ENCODE measurements at places on chromosomes 3 and 15.

- DNase-seq, result no peak
Measured at GRCh38 chr15:43314171-43314570, 16.2 kb downstream of the LCMT2 start.

DNA sequence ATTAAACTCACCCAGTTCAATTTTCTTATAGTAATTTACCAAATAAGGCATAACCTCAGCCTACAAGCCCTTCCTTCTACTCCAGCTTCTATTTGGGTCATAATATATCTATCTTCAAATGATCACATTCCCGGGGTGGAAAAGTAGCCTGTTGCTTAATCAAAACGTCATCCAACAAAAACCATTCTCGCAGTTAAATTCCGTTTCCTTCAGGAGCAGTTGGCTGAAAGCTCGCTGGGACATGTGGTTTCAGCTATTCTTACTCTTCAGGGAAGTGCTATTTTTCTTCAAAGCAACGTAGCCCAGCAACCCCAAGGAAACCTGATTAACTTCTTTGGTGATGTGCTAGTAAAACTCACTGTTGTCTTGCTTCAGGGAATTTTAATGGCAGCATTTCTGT, 59.6 kb downstream of the MAGI1 start:
- no peak for DNase-seq

- DNase-seq, result no peak
Measured at GRCh38 chr3:133561679-133562078, 11.8 kb upstream of the CDV3 start.

- no peak for DNase-seq
Measured at GRCh38 chr3:43185274-43185982, 79.5 kb upstream of the POMGNT2 start.

DNA sequence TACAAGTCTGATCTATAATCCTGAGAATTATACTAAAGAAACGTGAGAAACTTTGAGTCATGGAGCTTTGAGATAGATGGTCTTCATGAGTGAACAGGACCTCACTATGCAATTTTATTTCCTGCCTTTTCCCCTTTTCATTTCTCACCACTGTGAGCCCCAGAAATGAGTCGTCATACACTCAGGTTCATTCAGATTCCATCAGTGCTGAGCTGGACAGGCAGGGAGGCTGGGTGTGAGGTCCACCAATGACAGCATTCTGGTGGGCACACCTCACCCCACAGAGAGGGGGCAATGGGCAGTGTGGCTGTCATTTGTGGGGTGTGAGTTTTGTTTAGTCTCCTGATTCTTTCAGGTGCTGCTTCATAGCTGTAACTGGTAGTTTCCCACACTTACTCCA, 16.9 kb downstream of the TIGIT start:
- DNase-seq, result no peak

- DNase-seq, result no peak
Measured at GRCh38 chr15:63176302-63176701, 13.1 kb upstream of the RAB8B start.

DNA sequence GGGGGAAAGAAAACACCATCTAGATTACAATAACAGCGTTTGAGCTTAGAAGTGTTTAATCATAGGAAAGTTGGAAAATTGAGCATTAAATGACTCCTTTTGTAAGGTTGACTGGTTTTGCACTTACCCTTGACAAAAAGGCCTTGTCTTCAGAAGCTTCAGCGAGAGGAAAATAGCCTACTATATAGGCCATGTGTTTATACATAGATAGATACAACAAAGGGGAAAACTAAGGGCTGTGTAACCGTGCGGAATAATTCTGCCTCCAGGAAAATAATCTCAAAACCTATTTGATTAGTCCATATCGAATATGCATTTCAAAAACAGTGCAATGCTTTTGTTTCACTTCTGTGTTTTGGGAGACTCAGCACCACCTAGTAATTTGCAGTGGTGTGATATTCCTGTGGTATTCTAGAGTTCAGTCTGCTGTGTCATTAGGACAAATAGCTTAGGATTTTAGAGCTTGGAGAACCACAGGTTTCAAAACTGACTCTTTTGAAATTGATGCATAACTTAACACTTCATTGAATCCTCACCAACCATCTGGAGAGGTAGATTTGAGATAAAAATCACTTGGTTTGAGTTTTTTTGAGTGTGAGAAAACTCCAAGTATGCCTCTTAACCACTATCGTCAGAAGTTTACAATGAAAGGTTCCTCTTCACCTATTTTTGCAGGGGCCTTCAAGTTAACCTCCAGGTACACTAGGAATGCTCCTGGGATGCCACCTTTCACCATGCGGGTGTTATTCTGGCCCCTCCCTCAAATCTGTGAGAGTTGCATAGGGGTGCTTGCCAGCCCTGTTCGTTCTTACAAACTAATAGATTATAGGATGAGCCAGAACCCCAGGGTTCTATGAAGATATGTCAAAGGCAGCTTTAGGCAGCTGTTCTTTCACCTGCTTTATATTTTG, 1.9 kb downstream of the ARHGAP31 start:
- no peak for DNase-seq

DNA sequence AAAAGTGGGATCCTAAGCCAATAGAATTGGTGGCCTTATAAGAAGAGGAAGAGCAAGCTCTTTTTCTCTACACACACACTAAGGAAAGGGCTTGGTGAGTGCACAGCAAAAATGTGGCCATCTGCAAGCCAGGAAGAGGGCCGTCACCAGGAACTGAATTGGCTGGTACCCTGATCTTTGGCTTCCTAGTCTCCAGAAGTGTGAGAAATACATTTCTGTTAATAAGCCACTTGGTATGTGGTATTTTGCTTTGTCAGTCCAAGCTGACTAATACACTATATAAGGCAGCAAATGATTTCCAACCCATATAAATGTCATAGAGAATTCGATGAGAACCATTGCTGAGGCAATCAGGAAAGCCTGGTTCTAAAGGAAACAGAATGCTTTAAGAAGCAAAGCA, 816.3 kb upstream of the SEMA6D start:
- DNase-seq, result no peak

GRCh38 chr15:52428297-52428696, 100.4 kb downstream of the MYO5A start:
- no peak for DNase-seq

DNA sequence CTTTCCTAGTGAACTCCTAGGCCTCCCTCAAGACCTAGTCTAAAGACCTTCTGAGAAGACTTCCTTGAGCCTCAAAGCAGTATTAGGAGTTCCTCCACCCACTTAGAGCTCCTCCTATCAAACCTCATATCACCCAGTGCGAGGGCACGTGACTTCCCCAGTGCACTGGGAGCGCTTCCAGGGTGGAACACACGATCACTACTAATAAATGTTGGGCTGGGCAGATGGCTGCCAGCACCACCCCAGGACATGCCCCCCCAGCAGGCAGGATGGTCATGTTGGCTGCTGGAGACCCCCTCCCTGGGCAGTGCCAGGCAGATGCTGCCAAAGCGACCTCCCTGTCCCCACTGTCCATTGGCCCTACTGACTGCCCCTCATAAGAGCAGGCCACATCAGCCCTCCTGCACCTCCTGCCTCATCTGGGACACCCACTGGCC, 8.5 kb upstream of the PLXND1 start:
- no peak for DNase-seq

- DNase-seq, result no peak
Measured at GRCh38 chr3:8529181-8529637, 27.6 kb downstream of the LMCD1 start.

DNA sequence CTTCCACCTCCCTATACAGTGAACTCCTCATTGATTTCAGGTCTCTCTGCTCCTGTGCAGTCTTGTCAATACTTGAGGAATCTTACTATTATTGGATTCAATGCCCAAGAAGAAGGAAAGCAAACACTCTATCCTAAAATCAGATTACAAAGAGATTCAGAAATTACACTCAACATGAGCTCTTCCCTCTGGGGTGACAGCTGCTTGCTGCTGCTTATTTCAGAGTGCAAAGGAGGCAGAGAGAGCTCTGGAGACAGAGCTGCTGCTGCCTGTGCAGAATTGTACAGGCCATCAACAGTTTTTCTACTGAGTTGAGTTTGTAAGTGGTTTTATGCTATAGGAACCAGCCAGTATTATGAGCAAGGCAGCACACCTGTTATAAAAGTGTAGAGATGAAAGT, 7.1 kb downstream of the RYR3 start:
- no peak for DNase-seq

DNA sequence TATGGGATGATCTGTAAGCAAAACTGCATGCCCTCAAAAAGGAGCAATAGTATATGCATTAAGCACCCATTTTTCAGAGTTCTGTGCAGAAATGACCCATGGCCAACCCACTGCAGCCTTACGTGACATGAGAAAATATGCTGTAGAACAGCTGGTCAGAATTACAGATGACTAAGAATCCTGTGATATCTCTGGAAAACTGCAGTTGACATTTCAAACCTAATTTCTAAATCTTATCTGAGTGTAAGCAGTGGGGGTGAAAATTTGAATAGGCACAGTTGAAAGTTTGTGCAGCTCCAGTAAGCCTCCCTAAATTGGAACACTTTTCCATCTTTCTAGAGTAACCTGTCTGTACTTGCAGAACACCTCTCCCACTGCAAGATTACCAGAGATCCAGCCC, 28.7 kb upstream of the COL6A6 start:
- DNase-seq, result no peak

DNA sequence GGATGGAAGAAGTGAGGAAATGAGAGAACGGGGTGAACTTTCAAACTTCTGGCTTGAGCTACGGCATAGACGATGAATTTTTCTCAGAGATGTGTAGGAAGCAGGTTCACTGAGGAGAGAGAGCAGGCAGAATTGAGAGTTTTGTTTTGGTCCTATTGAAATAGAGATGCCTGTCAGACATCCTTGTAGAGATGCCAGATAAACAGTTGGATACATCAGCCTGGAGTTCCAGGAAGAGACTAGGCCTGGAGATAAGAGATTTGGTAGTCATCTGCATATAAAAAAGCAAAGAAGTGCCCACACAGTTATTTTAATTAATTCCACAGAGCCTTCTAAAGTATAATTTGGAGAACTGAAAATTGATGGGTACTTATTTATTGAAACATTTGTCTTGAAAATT, 495.6 kb downstream of the IL5RA start:
- DNase-seq, result no peak

DNA sequence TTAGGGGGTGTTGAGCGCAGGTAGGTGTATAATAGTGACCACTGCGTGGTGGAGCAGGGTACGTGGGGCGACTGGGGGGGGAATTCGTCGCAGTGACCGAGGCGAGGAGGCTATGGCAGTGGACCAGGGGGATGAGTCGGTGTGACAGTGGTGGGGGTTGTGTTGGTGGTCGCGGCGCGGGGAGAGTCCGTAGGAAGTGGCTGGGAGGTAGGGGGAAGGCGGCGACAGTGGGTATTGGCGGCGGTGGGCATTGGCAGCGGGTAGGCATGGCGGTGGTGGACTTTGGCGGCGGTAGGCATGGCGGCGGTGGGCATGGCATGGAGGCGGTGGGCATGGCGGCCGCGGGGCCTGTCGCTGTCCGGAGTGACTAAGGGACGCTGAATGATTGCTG, 739 bp downstream of the SNRPN start:
- DNase-seq, result no peak

GRCh38 chr3:146653978-146654377, 48.8 kb upstream of the PLSCR5 start:
- no peak for DNase-seq

- DNase-seq, result no peak
Measured at GRCh38 chr3:26623419-26624208, 1.0 kb downstream of the LRRC3B start.

GRCh38 chr3:13346481-13347389, 73.4 kb downstream of the NUP210 start:
- DNase-seq, result no peak

DNA sequence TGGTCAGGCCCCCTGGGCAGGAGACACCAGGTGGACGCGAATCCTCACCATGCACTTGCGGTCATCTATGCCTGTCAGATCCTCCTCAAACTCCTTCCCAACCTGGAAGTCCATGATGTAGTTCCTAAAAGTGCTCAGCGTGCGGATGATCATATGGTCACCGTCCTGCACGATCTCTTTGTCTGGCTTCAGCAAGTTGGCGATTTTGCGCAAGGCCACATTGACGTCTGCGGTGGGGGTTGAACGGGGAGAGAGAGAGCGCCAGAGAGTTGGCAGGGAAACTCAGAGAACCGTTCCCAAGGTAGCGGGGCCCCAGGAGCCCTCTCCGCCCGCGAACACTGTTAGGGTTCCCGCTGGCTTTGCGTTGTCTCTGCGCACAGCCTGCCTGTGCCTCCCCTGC, 809 bp downstream of the RBP1 start:
- no peak for DNase-seq

GRCh38 chr15:70535071-70535954, 228.0 kb downstream of the UACA start:
- DNase-seq, result no peak

GRCh38 chr15:64282701-64283100, 73.3 kb downstream of the CSNK1G1 start:
- DNase-seq, result no peak

GRCh38 chr3:72152551-72153476, 367.9 kb upstream of the PROK2 start:
- DNase-seq, result no peak

GRCh38 chr15:101523560-101523940, 34.0 kb upstream of the PCSK6 start:
- no peak for DNase-seq

- DNase-seq, result no peak
Measured at GRCh38 chr3:102748646-102749045, 313.8 kb downstream of the ZPLD1 start.

- no peak for DNase-seq
Measured at GRCh38 chr3:66353530-66353929, 132.7 kb downstream of the SLC25A26 start.

DNA sequence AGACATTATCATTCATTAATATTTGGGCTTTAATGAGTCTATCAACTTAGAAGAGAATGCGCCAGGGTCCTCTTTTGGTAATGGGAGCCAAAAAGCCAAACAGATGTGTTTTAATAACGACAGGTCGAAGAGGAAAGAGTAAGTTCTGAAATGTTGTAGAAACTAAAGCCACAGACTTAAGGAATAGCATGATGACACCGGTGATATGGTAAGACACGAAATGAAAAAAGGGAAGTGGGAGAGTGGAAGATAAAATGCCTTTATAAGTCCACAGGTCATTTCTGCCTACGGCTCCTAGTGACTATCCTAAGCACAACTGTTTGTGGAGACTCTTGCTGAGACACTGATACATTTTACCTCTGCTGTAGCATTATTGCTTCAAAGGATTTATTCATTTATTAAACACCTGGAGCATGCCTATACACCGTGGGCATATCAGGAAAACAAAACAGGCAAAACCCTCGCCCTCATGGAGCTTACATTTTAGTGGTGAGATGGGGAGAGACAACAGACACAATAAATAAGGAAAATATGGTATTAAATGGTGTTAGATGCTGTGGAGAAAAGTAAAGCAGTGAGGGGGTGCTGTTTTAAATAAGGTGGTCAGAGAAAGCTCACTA, 11.7 kb upstream of the CD47 start:
- no peak for DNase-seq

DNA sequence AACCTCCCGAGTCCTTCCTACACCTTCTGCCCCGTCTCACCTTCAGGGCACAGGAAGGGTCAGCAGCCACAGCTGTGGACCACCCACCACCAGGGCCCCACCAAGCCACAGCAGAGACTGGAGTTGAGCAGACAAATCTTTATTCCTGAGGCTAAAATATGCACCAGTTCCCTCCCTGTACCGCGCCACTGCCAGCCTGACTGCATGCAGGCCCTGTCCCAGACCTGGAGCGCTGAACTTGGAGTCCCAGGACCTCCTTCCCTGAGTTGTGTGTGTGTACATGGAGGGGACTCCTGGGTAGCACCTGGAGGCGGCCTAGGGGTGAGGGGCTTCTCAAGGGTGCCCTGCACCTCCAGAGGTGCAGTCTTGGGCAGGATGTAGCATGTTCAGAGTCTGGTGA, 4.0 kb upstream of the TMEM89 start:
- no peak for DNase-seq
